ENCODE measurements at places on chromosomes 11 and 22. TPM values are rescaled to one million over a fixed set of nuclear protein-coding genes. Genes with fewer than 3 reads are reported as not detected.

The KLHDC7B gene
- polyA plus RNA-seq, result 0.01 TPM

The SLC5A1 gene
- 7.3 TPM for polyA plus RNA-seq

The APOA4 gene
- not detected for polyA plus RNA-seq

The SESN3 gene
- polyA plus RNA-seq, result 9.8 TPM

The RBFOX2 gene
- polyA plus RNA-seq, result 107 TPM

The ST14 gene
- polyA plus RNA-seq, result 72.9 TPM

The TMEM191C gene
- polyA plus RNA-seq, result 0.85 TPM

The CASP5 gene
- polyA plus RNA-seq, result not detected

The DCPS gene
- polyA plus RNA-seq, result 41.1 TPM

The GPHA2 gene
- not detected for polyA plus RNA-seq

The MUC5AC gene
- polyA plus RNA-seq, result under 0.01 TPM

The OR51I1 gene
- polyA plus RNA-seq, result not detected

The PPP1R14B gene
- polyA plus RNA-seq, result 265 TPM

The CRYBB2 gene
- polyA plus RNA-seq, result 0.09 TPM

The CYTH4 gene
- 0.48 TPM for polyA plus RNA-seq

The C22orf31 gene
- polyA plus RNA-seq, result not detected

The EIF3M gene
- polyA plus RNA-seq, result 456 TPM

The DSCAML1 gene
- polyA plus RNA-seq, result 0.01 TPM

The SMIM38 gene
- not detected for polyA plus RNA-seq

The C11orf91 gene
- polyA plus RNA-seq, result 0.08 TPM

The MYBPC3 gene
- not detected for polyA plus RNA-seq

The OLFML1 gene
- not detected for polyA plus RNA-seq

The TRIM6 gene
- polyA plus RNA-seq, result not detected

The MS4A7 gene
- not detected for polyA plus RNA-seq

The RASGRP2 gene
- polyA plus RNA-seq, result not detected

The PIK3C2A gene
- polyA plus RNA-seq, result 20.1 TPM

The LRRC10B gene
- 0.05 TPM for polyA plus RNA-seq

The ANO5 gene
- polyA plus RNA-seq, result not detected

The RRP8 gene
- polyA plus RNA-seq, result 11.5 TPM

The SSH3 gene
- 34.8 TPM for polyA plus RNA-seq

The CAPN5 gene
- polyA plus RNA-seq, result 1.5 TPM

The DDI1 gene
- not detected for polyA plus RNA-seq

The SLC25A45 gene
- polyA plus RNA-seq, result 0.28 TPM
